ENCODE measurements at places on chromosomes 4 and X.

- no peak for DNase-seq
Measured at GRCh38 chrX:68409194-68409593, 24.1 kb downstream of the OPHN1 start.

DNA sequence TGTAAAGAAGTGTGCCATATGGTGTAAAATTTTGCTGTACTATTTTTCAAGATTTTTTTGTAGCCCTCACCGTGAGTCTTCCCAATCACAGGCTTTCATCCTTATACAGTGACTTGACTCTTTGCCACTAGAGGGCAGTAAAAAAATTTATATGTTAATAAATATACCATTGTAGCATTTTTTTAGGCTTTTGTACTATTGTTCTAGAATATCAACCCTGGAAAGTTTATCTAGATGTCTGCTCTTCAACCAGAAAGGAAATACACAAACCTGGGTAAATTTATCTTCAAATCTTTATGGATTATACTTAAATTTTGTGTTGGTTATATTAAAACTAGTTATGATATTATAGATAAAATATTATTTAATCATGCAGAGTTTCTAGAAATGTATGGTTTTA, 235.3 kb downstream of the TENM3 start:
- DNase-seq, result peak; percentile 18

- DNase-seq, result no peak
Measured at GRCh38 chrX:129958083-129958465, 24.4 kb upstream of the BCORL1 start.

GRCh38 chrX:79412972-79413371, 45.8 kb upstream of the ITM2A start:
- no peak for DNase-seq

- DNase-seq, result no peak
Measured at GRCh38 chr4:76607266-76607799, 172.3 kb downstream of the SHROOM3 start.

DNA sequence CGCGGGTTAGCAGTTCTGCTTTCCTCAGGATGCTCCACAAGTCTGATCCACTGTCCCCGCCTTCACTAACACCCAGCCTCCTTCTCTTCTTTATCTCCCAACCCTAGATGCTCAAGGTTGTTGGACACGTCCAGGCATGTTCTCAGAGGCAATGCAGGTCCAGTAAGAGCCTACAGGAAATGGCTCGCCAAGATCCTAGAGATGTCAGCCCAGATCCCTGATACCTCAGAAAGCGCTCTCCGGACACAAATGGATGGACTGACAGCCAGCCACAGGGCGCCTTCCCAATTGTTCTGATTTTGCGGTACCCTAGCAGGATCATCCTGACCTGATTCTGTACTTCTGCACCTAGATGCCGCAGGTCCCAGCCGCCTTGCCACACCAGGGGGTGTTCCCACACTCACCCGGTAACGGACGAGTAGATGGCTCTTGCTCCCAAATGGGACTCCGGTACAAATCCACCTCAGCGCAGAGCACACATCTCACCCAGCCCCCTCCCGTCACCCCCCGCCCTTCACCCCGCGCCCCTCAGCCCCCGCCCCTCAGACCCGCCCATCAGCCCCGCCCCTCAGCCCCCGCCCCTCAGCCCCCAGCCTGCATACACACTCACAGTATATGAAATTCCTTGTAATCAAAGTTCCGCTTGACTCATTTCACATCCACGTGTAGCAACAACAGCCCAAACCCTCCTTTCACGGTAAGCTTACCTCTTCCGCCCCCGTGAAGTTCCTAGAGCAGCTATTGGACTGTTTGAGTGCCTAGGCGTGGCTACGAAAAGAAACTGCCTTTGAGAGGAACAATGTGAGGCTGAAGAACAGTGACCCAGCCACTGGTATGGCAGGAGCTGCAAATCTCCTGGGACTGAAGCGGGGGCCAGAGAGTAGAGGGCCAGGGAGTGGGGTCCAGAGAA, at the start of gene EDA2R:
EDA2R (minus strand) TSS at position 488 of the 910 bp plus-strand sequence. CDS start 23,058 bp downstream, outside the sequence.
- DNase-seq, result no peak

- DNase-seq, result no peak
Measured at GRCh38 chr4:109294468-109295020, 7.9 kb downstream of the COL25A1 start.

DNA sequence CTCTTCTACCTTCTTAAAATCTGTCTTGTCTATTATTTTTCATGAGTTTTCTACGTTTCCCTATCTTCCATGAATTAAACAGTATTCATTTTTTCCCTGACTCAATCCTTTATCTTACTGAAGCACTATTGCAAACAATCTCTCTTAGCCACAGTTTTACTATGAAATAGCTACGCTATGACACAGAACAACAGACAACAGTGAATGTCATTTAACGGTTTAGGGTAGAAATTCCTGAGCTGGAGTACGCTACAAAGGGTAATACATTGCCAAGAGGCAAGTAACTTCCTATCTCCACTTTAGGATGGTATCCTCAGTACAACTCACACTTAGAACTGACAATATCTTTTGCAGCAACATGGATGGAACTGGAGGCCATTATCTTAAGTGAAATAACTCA, 552.6 kb downstream of the INPP4B start:
- DNase-seq, result no peak

- no peak for DNase-seq
Measured at GRCh38 chr4:102411408-102411807, 66.1 kb upstream of the SLC39A8 start.

- DNase-seq, result no peak
Measured at GRCh38 chrX:96982161-96982560, 98.5 kb downstream of the RPA4 start.

GRCh38 chr4:166091146-166091545, 218.1 kb downstream of the TLL1 start:
- DNase-seq, result no peak

- no peak for DNase-seq
Measured at GRCh38 chrX:38041237-38041636, 34.9 kb downstream of the SYTL5 start.

GRCh38 chrX:28552322-28552721, 34.9 kb upstream of the IL1RAPL1 start:
- no peak for DNase-seq

GRCh38 chr4:76804096-76804495, 93.8 kb downstream of the SOWAHB start:
- no peak for DNase-seq

- no peak for DNase-seq
Measured at GRCh38 chr4:111500858-111501257, 644.4 kb upstream of the FAM241A start.

DNA sequence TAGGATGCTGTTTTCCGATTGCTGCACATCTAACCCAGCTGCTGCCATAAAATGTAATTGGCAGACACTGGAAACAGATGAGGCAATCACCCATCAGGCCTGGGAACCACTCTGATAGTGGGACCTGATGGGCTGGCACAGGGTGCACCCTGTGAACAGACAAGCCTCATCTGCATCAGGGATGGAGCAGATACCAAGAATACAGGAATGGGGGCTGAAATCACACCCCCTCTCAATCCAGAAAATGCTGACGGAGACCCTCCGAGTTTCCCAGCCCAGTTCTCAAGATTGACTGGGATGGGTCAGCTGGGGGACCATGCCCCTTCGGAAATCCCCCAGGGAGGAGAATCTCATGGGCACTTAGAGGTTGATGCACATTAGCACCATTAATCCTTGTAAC, 28.8 kb upstream of the PPP2R2C start:
- DNase-seq, result no peak

DNA sequence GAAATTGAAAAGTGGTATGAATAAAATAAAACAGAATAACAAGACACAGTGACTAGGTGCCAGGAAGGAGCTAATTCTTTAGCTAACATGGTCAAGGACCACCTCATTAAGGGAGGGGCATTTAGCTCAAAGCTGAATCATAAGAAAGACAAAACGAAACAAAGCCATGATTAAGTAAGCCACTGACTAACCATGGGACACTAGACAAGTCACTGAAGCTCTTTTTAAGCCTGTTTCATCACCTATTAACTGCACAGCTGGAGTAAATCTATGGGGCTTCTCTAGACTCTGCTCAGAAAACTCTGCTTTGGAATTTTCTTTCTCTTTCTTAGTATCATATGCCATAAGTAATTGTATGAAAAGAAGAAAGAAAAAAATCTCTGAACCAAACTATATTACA, 49.8 kb upstream of the C1QTNF7 start:
- no peak for DNase-seq

DNA sequence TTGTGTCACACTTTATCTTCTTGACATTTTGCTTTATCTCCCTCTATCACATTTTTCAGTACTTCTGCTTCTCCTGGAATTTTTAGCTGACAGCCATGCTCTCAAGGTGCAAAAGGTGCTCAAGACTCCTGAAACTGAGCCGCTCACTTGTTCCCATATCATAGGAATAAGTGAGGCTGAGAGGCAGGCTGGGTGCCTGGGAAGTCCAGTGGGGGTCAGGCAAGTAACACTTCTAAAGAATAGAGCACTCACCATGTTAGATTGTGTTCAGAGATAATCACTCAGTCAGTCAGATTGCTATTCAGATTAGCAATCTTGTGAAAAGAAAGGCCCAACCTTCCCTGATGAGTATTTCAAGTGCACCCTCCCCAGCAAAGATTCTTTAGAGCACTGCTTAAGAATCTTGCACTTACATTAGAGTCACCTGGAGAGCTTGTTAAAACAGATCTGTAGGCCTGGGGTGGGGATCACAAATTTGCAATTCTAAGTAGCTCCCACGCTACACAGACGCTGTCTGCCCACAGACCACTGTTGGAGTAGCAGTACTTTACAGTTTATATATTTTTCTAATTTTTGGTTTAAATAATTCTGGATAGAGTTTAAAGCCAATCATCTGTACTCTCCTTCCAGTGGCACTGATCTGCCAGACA, 23.1 kb upstream of the LRAT start:
- DNase-seq, result no peak

DNA sequence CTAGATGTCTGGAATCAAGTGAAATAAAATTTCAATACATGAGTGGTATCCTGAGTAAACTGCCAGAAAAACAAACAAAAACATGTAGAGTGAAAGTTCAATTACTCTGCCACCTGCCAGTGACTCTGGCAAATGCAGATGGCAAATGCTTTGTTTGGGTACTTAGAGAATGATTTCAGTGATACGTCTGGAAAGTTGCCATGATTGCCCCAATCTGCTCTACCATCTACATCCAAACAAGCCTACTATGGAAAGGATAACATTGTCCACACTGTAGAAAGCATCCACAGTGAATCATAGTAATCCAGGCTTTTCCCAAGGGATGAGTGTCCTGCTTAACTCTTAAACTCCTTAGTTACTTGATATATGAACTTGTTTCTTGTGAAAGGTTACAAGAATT, 3.4 kb downstream of the SPATA4 start:
- no peak for DNase-seq

GRCh38 chr4:105149771-105150170, 3.1 kb downstream of the TET2 start:
- DNase-seq, result no peak

- no peak for DNase-seq
Measured at GRCh38 chrX:135411893-135412292, 9.9 kb upstream of the SMIM10L2A start.

DNA sequence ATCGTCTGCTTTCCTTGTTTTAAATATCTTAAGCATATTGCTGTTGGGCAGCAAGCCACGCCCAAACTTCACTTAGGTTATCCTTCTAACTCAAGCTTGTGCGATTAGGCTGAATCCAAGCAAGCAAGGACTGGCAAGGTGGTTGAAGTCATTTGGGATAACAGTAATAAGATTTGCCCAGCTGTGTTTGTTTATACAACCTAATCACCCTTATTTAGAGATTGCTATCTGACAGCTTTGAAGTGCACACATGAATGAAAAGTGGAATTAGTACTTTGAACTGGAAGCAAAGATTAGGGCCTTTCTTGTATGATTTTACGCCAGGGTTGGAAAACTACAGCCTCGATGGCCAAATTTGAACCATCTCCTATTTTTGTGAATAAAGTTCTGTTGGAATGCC, 182.1 kb downstream of the ASB9 start:
- no peak for DNase-seq

DNA sequence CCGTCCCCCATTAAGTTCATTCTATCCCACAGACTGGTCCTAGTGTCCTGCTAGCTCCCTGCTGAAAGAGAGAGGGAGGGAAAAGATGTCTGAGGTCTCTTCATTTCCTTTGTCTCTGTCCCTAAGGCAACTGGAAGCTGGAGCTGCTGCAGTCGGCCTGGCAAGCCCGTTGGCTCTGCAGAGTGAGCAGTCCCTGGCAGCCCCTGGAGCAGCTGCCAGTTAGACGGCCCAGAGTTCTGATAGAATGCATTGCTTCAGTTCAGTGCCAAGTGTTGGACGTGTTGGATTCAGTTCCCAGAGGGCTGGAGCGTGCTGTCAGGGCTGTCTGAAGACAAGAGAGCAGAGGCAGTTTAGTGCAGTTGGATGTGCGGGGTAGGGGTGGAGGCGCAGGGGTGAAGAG, 975 bp downstream of the KCNE5 start:
- no peak for DNase-seq

- DNase-seq, result no peak
Measured at GRCh38 chr4:115453416-115453815, 340.0 kb upstream of the NDST4 start.

DNA sequence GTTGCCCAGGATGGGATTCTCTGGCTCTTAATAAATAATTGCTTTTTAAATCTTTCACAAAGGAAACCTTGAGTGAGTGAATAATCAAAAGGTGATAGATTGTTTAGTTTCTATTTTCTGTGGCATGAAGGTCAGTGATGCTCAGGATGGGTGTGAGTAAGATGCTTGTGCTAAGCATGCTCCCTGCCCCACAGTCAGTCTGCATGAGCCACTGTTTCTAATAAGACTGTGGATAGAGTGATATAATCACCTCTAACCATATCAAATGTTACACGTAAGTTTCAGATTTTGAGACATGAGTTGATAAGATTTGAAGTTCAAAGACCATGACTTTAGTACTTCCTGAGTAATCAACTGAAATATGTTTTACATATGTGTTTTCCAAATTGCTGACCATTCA, 2.7 kb upstream of the GAGE10 start:
- DNase-seq, result no peak

- DNase-seq, result no peak
Measured at GRCh38 chr4:37430718-37431416, 186.3 kb downstream of the NWD2 start.

DNA sequence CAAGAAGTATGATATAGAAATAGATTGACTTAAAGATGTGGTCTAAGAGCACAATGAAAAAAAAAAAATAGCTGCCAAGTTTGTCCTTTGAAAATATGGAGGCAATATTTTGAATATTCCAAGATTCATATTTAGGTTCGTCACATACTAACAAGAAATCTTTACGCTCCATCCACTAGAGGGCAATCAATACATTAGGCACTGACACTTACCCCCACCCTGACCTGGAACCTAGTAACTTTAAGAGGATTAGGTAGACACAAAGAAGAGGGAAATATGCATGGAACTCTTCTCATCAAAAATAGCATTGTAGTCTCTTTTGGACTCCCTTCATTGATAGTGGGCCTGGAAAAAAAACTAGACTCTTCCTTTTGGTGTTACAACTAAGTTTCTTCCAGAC, 1108.1 kb downstream of the PCDH19 start:
- no peak for DNase-seq

DNA sequence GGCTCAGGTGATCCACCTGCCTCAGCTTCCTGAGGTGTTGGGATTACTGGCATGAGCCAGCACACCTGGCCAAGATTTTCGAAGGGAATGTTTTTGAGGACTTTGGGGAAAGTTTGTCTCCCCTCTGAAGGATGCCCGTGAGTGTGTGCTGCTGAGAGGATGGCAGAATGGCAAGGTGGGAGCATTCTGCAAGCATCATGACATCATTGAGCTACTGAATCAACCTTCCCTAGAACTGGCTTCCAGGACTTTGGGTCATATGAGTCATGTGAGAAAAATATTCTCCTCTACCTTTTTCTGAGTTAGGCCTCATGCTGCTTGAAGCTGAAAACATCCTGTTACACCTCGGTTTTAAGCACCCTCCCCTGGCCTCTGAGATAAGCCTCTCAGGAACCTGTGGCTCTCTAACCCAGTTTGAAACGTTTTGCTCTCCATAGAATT, 31.0 kb downstream of the TMEM131L start:
- DNase-seq, result no peak

Data from smooth muscle cell of the brain vasculature (primary cell).